Activated naive CD4-positive, alpha-beta T cell treated with anti-CD3 and anti-CD28 coated beads, Interleukin-2, amount 10 ng/mL, durations not matched to agents 5 hours and 36 hours (primary cell): ENCODE measurements at places on chromosomes 6 and 20. TPM values are rescaled to one million over a fixed set of nuclear protein-coding genes. Genes with fewer than 3 reads are reported as not detected.

RIN2 gene
- total RNA-seq: not detected

GCNT2 gene
- 4.9 TPM for total RNA-seq

MUCL3 gene
- not detected for total RNA-seq

TRMT6 gene
- 14.1 TPM for total RNA-seq

PGC gene
- total RNA-seq: not detected

SULF2 gene
- 3.3 TPM for total RNA-seq

RUNX2 gene
- total RNA-seq: 3.8 TPM

GRIK2 gene
- total RNA-seq: not detected

CRNKL1 gene
- total RNA-seq: 21.0 TPM

SIRPB2 gene
- total RNA-seq: not detected

CD83 gene
- total RNA-seq: 6.6 TPM

LKAAEAR1 gene
- total RNA-seq: 0.45 TPM

BTBD3 gene
- 3.9 TPM for total RNA-seq

BCAS1 gene
- total RNA-seq: 0.07 TPM

SCAND1 gene
- total RNA-seq: 53.8 TPM

PACSIN1 gene
- 1.8 TPM for total RNA-seq

CST4 gene
- not detected for total RNA-seq

TSPO2 gene
- not detected for total RNA-seq

C2 gene
- 0.51 TPM for total RNA-seq

SERINC3 gene
- 83.6 TPM for total RNA-seq

KAT14 gene
- 15.8 TPM for total RNA-seq

SH3BGRL2 gene
- total RNA-seq: 0.25 TPM

GMDS gene
- total RNA-seq: 31.7 TPM
